ENCODE measurements at places on chromosomes 11 and 22. TPM values are rescaled to one million over a fixed set of nuclear protein-coding genes. Genes with fewer than 3 reads are reported as not detected.
A peak's percentile ranks its signal among the peaks of the same experiment; 100 is the strongest.

The CD6 gene
- polyA plus RNA-seq = 1.6 TPM

The VPREB3 gene
- 6.2 TPM for polyA plus RNA-seq

DNA sequence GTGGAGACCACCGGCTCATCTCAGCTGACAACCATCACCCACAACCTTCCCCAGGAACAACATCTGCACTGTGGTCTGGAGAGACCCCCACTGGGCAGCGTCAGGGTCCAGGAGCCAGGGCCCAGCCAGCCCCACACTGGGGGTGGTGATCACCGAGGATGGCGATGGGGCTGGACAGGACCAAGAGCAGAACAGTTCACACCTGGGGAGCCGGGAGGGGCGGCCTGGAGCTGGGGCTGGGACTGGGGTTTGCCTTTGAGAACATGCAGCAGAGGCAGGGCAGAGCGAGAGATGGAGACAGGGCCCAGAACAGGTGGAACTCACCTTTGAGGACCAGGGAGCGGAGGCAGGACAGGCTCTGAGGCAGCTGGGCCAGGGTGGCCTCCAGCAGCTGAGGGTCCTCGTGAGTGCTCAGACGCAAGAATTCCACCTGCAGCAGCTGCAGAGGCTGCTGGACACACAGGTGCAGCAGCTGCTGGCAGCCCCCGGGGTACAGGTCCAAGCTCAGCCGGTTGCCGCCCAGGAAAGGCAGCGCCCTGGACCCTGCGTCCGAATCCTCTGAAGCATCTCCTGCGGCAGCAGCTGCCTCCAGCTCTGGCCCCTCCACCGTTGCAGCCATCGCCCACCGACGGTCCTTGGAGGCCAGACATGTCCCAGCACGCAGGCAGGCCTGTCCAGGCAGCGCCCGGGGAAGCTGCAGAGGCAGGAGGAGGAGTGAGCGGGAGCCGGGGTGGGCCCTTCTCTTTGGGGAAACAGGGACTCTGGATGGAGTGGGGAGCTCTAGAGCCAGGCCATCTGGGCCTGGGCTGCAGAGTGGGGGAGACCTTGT lies 1.0 kb downstream of the PIDD1 start:
- no peak for DNase-seq

DNA sequence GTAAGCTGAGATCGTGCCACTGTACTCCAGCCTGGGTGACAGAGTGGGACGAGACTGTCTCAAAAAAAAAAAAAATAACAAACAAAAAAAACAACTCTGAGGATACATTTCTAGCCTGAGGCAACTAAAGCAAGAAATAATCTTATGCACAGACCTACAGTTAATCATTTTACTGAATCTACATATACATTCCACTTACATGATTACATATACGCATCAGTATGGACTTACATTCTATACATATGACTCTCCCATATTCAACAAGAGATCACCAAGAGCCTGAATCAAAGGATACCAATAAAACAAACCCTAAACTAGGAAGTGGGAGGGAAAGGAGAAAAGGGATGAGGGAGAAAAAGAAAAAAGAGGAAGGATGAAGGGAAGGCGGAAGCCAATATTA lies 1.1 kb downstream of the ALG8 start:
- DNase-seq = no peak

DNA sequence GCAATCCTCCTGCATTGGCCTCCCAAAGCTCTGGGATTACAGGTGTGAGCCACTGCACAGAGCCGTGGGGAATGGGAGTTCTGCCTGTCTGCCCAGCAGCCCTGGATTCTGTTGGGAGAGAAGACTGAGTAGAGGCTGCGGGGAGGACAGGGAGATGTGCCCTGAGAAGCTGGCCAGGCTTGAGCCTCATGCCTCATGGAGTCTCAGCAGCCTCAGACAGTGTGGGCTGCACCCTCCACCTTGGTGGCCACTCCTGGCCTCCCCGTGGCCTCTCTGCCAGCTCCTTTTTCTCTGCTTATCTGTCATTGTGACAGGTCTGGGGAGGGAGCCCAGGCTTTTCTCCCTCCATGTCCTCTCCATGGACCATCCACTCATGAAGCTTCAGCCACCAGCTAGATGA lies 43.2 kb downstream of the DKK3 start:
- no peak for DNase-seq

- DNase-seq = no peak
These were observed 42.3 kb downstream of the RNF141 start for GRCh38 chr11:10498426-10499250.

DNA sequence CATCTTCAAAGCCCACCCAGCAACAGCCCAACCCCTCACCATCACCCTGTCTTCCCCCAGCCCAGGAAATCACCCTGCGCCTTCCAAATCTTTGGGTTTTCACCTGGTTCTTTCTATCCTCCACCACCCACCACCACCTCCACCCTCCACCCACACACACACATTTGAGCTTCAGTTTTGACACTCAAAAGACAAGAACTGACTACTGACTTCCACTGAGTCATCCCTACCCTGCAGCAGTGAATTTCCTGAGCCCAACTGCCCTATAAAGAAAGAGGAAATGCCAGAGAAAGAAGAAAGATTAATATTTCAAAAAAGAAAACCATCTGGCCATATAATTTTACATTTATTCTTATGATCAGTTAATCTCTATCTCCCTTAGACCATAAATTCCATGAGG lies 137.5 kb downstream of the CHST1 start:
- no peak for DNase-seq

DNA sequence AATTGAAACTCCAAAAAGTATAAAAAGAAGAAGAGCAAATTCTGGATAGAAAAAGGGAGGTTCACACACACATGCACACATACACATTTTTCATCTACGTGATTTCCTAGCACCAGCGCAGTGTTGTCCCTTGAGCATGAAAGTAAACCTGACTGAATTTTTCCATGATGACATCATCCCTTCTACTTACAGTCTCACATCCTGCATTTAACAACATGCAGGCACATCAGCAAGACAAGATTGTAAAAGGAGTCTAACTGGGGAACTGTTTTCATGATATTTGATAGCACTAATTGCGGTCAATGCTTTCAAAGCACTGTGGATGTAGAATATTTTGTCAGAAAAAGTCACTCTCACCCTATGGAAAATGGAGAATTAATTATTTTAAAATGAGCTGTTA lies 36.6 kb downstream of the GAS2 start:
- peak; percentile 87 for DNase-seq

GRCh38 chr22:30940685-30941362 lies 27.8 kb downstream of the MORC2 start:
- DNase-seq = no peak

- DNase-seq = no peak
These were observed 20.8 kb upstream of the DLAT start for GRCh38 chr11:112004389-112004788.

DNA sequence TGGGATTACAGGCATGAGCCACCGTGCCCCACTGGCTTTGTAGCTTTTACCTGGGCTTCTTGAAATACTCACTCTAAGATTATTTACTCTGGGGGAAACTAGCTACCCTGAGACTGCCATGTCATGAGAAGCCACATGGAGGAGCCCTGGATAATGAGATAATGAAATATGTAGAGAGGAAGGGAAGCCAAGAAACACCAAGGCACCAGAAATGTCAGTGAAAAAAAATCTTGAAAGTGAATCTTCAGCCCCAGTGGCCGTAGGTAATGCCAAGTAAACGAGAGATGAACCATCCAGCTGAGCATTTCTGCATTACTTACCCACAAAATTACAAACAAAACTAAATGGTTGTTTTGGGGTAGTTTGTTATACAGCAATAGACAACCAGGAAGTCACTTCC lies 125.6 kb downstream of the APIP start:
- no peak for DNase-seq

DNA sequence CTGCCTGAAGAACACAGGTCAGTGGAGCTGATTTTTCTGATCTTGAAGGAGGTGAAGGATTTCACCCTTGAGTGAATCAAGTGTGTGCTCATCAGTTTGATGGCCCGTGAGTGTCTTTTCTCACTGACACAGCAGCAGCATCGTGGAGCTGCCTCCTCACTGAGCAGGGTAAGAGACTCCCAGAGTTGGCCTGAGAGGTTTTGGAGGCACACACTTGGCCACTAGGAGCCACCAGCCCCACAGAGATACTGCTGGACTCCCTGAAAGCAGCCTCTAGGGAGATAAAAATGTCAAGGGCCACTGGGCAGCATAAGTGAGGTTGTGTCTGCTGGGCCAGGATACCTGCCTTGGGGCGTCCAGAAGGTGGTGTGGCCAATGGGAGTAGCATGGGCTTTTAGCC lies 245.4 kb downstream of the GRIK4 start:
- DNase-seq = no peak

GRCh38 chr22:41369837-41370236 lies 11.9 kb upstream of the TEF start:
- no peak for DNase-seq

- no peak for DNase-seq
These were observed 1389.8 kb downstream of the TBC1D22A start for GRCh38 chr22:48152164-48152775.

DNA sequence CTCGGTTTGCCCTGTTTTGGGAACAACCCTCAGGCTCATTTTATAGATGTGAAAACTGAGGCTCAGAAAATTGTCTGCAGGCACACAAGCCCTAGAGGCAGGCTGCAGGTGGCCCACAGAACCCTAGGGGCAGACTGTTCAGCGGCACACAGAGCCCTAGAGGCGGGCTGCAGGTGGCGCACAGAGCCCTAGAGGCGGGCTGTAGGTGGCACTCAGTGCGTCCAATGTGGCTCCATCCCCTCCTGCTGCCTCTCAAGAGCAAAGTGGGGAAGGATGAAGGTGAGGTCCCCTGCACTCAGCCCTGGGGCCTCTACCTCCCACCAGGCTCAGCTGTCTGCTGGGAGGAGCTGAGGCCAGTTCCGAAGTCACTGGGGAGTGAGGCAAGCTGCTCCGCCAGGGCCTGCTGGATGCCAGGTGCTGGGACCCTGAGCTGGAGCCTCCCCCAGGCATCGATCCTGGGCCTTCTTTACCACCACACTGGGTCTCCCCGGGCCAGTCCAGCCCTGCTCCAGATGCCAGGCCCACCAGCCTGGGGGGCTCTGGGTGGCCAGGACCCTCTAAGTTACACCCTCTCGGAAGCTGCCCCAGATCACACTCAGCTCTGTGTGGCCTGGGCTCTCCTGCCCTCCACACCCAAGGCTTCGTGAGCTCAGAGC lies 2.3 kb downstream of the ACY3 start:
- DNase-seq = peak; percentile 73

GRCh38 chr11:74462009-74462408 lies 5.3 kb downstream of the KCNE3 start:
- DNase-seq = peak; percentile 61

- DNase-seq = no peak
These were observed 61.8 kb downstream of the MCHR1 start for GRCh38 chr22:40741116-40741515.
